ENCODE measurements at places on chromosomes 12 and 14.

GRCh38 chr12:125132698-125133400 is 67.6 kb downstream of the AACS start:
- DNase-seq, result no peak

DNA sequence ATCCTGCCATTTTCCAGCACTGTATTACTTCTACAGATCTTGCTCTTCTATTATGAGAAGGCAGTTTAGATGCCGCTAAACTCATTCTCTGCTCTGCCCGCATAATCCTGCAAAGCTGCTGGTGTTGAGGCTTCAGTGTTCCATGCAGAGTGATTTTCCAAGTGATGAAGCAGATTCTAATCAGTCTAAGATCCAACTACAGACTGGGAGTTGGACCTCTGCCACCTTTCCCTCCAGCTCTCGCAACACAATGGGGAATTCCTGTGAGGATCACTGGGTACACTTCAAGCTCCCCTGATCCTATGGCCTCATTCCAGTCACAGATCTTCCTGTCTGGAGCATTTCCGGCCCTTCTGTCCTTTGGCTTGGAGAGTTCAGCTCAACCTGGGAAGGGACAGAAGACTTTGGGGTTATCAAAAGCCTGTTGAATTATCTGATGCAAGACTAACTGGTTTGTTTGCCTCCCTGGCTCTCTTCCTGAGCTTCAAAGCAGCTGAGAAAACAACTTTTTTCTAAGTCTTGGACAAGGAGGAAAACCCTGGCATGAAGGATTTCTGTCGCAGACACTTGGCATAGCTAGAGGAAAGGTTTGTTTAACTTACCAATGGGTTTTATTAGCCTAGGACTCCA is 333.9 kb downstream of the ZFP36L1 start:
- no peak for DNase-seq

- no peak for DNase-seq
Measured at GRCh38 chr12:14186193-14186502, 179.3 kb upstream of the ATF7IP start.

DNA sequence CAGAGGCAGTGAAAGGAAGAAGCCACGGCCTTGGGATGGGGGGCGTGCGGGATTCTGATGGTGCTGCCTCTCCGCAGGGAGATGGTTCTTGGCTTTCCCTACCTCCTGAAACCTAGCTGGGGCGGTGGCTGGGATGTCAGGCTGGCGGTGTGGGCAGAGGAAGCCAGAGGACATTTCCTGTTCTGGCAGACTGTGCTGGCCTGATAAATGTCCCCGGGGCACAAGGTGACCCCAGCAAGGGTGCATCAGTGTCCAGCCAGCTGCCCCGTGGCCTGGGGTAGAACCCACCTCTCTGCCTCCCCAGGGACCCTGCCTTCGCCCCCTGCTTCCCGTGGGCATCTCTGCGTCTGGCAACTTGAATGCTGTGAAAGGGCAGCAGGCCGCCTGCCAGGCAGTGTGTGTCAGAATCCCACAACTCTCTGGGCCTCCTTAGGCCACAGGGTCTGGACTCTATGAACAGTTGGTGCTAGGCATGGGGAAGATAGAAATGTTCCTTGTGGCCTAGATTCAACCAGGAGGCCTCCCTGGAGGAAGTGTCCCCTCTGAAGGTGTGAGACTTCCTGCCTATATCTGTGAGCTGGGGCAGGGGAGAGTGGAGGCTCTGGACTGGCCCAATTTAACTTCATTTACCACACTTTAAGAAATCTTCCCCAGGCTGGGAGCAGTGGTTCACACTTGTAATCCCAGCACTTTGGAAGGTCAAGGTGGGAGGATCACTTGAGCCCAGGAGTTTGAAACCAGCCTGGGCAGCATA is 4.9 kb downstream of the SH2B3 start:
- no peak for DNase-seq

GRCh38 chr12:19967001-19967400 is 401.3 kb upstream of the PDE3A start:
- no peak for DNase-seq

GRCh38 chr12:65414526-65414925 is 136.0 kb downstream of the MSRB3 start:
- no peak for DNase-seq

DNA sequence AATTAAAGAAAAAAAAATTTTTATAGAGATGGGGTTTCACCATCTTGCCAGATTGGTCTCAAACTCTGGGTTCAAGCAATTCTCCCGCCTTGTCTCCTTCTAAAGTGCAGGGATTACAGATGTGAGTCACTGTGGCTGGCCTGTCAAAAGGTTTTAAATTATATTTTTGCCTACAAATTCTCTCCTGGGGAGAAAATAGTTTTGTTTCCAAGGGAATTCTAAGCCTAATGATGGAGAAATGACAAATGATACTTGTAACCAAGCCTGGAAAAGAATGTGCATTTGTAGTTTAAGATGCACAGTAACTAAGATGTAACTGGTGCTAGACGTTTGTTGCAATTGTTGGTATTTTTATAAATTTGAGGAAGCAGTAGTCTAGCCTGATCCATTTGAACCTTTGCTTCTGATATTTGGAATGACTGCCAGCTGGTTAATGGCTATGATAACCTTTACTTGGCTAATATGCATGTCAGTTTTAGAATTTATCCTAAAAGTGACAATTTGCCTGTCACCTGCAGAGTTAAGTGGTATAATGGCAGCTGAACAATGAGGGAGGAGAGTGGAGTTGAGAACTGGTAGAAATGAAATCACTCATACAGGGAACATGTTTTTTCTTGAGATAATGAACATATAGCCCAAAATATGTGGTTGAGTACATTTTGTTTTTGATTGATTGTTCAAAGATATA is 148.0 kb downstream of the FUT8 start:
- no peak for DNase-seq

GRCh38 chr14:98183556-98183955 is 1088.4 kb downstream of the BCL11B start:
- DNase-seq, result no peak

GRCh38 chr14:26974965-26975364 is 377.1 kb upstream of the NOVA1 start:
- no peak for DNase-seq

DNA sequence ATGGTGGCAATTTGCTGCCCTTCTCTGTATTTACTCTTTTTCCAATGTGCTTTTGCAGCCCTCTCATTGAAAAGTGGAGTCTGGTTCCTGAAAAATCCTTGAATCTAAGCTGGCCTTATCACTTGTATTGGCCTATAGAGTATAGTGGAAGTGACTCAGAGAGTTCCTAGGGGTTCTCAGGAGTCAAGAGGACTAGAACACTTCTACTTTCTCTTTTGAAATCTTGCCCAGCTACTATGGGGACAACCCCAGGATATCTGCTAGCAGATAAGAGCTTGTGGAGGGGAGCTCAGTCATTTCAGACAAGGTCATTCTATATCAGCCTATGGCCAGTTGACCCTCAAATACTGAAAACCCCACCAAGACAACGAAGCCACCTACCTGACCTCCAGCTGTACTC is 26.7 kb upstream of the WSCD2 start:
- no peak for DNase-seq

DNA sequence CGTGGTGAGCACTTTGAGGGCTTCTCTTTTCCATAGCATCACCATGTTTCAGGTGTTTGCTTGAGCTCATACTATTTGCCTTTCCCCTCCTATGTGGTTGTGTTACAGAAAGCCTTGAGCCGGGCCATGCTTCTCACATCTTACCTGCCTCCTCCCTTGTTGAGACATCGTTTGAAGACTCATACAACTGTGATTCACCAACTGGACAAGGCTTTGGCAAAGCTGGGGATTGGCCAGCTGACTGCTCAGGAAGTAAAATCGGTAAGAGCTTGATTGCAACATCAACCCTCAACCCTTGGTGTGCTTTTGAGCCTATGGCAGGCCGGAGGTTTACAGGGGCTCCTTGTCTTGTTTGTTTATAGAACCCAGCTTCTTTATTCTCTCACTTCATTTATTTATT is 8.1 kb downstream of the LETMD1 start:
- no peak for DNase-seq

DNA sequence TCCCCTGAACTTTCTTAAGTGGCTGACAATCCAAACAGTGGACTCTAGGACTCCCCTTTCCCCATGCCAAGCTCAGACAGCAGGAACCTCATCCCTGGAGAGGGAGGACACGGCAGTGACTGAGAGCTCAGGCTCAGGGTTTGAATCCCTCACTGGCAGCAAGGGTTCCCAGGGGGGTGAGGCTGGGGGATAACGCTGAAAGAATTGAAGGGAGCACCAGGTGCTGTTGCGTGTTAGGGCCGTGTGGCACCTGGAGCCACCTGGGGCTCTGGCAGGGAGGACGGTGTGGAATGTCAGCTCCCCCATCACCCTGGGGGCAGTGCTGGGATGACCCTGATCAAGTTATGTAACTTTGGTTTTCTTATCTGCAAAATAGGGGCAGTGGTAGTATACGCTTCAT is 40.1 kb downstream of the ANO2 start:
- DNase-seq, result no peak

DNA sequence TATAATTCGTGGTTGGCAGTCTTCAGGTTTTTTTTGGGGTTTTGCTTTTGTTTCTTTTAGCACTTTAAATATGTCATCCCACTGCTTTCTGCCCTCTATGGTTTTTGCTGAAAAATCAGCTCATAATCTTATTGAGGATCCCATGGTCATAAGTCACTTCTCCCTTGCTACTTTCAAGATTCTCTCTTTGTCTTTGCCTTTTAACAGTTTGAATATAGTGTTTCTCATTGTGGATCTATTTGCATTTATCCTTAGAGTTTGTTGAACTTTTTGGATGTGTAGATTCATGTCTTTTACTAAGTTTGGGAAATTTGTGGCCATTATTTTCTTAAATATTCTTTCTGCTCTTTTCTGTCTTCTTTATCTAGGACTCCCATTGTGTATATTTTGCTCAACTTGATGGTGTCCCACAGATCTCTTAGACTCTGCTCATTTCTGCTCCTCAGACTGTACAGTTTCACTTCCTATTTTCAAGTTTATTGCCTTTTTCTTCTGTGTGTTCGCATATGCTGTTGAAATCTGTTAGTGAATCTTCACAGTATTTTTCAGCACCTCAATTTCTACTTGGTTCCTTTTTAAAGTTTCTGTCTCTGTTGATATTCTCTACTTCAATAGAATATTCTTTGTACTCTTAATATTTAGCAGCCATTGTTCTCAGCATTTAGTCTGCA is 70.8 kb downstream of the WNK1 start:
- no peak for DNase-seq

GRCh38 chr14:76138758-76139723 is 12.7 kb upstream of the GPATCH2L start:
- no peak for DNase-seq

DNA sequence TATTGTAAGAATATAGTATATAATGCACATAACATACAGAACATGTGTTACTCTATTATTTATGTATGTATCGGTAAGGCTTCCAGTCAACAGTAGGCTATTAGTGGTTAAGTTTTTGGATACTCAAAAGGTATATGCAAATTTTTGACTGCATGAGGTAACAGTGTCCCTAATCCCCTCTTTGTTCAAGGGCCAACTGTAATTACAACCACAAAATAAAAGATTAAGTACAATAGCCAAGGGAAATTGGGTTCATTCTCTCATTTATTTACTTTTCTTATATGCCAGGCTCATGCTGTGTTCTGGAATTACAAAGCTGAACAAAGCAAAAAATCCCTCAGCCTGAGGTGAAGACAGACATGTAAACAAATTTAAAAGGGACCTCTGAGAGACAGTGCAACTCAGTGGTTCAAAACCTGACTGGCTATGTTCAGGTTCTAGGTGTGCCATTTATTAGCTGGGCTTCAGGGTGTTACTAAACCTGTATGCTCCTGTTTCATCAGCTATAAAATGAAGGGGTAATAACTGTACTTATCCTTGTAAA is 43.4 kb upstream of the TSPAN8 start:
- no peak for DNase-seq

DNA sequence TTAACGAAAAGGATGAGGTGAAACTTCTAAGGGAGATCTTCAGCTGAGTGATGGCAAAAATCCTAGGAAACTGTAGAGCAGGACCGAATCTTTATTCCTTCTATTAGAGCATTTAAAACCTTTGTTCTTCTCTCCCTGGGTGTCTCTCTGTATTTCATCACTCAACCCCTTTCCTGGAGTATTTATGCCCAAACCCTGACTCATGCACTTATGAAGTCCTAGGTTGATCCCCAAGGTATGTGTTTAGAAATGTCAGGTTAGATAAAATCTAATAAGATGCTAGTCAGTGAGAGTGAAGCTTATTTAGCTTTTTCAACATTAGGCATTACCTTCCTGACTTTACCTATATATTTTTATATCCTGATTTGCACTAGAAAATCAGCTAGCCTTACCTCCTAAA is 239.8 kb upstream of the NPAS3 start:
- no peak for DNase-seq

GRCh38 chr14:51185754-51186153 is 54.3 kb upstream of the TMX1 start:
- DNase-seq, result no peak

DNA sequence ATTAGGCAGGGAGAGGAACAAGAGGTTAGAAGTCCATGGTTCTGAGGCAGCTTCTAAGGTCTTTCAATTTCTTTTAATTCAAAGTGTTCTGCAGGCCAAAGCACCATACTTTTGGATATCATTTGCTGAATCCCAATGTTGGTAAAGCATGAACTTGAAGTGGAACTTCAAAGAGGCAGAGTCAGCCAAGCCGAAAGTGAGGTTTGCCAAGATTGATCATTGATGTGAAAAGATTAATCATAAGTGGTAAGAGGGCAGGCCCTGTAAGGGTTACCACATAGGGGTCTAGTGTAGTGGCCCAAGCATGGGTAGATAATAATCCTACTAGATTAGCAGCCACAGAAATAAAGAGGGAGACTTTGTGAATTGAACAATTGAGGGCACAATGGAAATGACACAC is 191.7 kb upstream of the DIO2 start:
- DNase-seq, result no peak

GRCh38 chr12:968545-968944 is 19.1 kb upstream of the RAD52 start:
- no peak for DNase-seq

DNA sequence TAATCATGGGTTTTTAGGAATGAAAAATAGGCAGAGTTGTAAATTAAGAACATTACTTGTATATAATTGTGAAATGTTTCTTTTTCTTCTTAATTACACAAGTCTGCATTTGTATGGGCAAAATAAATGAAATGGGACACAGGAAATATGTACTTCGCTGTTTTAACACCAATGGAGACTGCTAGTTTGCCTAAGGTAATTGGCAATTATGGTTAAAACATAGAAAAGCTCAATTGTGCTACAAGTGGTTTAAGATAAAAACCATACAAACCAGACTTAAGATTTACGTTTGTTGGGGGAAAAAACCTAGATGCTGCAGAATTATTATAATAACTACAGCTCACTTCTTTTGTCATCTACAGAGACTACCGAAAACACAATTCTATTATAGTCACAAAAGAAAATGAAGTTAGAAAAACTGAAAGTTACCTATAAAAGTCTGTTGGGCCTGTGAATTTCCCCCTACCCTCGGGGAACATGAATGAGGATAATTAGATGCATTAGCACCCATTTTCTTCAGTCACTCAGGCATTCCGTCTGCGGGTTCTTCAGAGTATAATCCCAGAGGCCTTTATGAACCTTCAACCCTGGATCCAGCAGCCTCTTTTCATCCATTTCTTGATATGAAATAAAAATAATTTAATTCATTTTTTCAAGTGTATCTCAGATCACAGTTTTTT is 37.2 kb downstream of the BTBD7 start:
- DNase-seq, result no peak

All from AG04450 (cell line).